GM23338 (cell line): ENCODE measurements at places on chromosomes 2 and 18. TPM values are rescaled to one million over a fixed set of nuclear protein-coding genes. Genes with fewer than 3 reads are reported as not detected.
A peak's percentile ranks its signal among the peaks of the same experiment; 100 is the strongest.

Gene KIF3C
- 14.9 and 16.7 TPM in 2 replicates for polyA plus RNA-seq

Gene SERPINE2
- 44.2 and 46.2 TPM in 2 replicates for polyA plus RNA-seq

DNA sequence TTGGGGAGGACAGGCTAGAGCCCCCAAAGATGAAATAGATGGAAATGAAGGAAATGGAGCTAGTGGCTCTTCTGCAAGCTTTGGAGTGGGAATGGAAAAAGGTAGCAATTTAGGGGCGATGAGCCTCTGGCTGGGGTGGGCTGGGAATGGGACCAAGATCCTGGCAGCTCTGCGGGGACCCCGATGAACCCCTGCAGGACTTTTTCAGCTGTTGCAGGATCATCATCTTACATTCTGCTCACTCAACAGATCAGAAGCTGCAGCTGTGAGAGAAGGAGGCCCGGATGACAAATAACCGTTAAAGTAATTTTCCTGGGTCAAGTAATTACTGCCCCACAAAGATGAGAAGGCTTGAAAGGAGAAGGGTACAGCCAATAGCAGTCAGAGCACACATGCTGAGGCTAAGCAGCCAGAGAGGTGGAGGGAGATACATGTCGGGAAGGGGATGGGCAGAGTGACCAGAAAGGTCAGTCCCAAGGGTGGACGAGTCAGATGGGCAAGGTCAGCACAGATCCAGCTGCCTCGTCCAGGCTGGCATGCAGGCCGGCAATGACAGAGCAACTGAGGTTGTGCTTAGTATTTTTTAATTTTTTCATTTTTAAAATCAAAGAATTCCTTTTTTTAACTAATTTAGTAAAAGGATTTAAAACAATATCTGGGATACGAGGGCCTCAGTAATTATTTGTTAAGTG, 245.0 kb upstream of the RAB6C start:
- no peak for DNase-seq

- no peak for DNase-seq
These were observed 375.1 kb upstream of the ID2 start for GRCh38 chr2:8306530-8307351.

GRCh38 chr2:147255812-147256211, 589.0 kb upstream of the ACVR2A start:
- DNase-seq, result no peak

GRCh38 chr18:55272510-55273243, 313.4 kb upstream of the CCDC68 start:
- DNase-seq, result no peak

DNA sequence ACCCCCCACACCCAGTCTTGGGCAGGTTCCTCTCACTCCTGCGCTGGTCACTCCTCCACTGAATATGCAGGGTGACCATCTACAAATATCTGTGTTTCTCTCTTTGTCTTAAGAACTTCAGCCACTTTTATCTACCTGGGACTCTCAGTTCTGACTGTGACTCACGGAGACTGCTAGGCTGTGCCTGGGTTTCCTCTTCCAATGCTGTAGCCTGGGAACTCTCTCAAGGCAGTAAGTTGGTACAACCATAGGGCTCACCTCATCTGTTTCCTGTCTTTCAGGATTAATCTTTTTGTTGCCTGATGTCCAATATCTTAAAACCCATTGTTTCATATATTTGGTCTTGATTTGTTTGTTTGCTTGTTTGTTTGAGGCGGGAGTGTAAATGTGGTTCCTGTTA, 47.2 kb upstream of the ZNF396 start:
- no peak for DNase-seq

GRCh38 chr2:3211256-3212060, 166.2 kb downstream of the EIPR1 start:
- no peak for DNase-seq

DNA sequence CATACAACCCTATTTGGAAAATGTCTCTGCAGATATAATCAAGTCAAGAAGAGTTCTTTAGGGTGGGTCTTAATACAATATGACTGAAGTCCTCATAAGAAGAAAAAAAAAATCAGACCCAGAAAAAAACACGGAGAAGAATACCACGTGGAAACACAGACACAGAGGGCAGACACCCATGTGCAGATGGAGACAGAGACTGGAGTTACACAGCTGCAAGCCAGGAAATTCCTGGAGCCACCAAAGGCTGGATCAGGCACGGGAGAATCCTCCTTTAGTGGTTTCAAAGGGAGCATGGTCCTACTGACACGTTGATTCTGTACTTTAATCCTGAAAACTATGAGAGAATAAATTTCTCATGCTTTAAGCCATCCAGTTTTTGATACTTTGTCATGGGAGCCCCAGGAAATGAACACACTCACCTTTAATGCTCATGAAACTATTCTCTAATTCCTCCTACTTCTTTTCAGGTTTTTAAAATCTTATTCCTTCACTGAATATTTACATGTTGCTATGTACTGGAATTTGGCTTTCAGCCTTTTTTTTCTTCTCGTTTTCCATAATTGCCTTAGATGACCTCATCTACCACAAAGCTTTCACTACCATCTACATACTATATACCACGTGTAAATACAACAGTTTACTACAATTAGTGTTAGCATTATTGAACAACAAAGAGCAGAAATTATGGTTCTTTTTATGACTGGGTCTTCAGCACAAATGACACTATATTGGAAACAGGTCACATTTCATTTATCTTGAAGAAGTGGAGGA, 529.1 kb downstream of the IRS1 start:
- no peak for DNase-seq

- DNase-seq, result no peak
These were observed 3.0 kb downstream of the LCLAT1 start for GRCh38 chr2:30450025-30450424.

DNA sequence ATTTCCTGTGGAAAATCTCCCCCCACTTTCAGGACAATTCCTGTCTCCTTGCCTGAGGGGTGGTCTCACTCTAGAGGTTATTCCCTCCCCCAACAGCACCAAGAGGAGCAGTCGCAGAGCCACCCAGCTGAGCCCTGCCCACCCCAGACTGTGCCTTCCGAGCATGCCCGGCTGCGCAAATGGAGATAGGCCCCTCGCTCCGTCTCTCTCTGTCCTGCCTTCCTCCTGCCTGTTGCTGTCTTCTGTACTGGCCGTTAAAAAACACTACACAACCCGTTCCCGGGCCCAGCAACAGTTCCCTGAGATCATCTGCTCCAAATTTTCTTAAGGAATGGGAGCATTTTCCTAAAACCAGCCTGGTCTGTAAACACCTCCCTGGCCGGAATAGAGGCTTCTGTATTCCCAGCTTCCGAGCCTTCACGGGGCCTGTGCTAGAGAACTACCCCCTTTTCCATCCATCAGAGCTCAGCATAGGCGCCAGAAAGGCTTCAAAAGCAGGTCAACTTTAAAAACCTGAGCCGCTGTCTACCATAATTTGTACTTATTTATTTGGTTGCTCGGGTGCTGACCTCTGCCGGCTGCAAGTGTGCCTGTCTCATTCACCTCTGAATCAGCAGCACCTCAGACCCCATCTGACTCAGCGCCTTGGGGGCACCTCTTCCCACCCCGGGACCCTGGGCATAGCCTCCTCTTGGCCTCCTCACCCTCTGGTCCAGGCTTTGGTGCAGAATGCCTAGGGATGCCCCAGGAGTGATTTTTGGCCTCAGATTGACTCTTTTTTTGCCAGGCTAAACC, 159.4 kb downstream of the PXDN start:
- DNase-seq, result no peak

GRCh38 chr2:23776021-23776420, 150.9 kb downstream of the ATAD2B start:
- no peak for DNase-seq

DNA sequence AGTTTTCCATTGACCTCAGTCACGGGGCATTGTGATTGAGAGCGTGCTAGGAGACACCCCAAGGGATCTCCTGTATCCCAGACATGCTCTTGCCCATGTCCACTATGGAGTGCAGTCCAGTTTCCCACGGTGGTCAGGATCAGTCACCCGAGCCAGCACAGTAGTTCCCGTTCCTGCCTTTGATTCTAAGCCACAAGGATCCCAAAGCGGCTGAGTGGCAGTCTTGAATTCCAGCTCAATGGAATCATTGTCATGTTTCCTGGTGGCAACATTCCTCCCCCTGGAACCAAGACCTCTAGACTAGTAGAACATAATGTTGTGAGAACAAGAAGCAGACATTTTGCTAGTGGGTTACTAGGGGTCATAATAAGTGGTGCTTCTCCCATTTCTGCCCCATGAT, 154.3 kb downstream of the SEPTIN10 start:
- DNase-seq, result no peak

DNA sequence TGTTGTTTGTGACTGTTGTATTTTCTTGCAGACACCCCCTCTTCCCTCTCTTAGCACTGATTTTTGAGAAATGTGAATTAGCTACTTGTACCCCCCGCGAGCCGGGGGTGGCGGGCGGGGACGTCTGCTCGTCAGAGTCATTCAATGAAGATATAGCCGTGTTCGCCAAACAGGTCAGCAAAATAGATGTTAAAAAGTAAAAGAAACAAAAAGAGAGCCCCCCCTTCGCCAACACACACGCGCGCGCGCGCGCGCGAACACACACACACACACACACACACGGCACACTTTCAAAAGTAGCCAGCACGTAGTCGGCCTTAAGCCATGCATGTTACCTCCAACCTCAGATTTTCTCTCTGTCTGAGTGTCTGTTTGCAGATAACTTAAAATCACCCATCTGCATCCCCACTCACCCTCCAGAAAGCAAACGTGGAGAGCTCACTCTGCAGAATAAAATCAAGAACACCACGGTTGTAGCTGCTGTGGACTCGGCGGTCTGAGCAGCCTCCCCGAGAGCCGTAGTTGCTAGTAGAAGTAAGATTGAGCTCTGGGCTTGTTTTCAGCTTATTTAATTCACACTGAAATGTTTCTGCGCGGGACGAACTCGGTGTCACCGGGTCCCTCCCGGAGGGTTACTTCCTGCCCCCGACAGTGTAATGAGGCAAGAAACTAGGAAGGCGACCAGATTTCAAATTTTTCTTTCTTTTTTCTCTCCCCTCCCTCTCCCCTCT, 5.1 kb downstream of the MEIS1 start:
- peak; percentile 30 for DNase-seq

DNA sequence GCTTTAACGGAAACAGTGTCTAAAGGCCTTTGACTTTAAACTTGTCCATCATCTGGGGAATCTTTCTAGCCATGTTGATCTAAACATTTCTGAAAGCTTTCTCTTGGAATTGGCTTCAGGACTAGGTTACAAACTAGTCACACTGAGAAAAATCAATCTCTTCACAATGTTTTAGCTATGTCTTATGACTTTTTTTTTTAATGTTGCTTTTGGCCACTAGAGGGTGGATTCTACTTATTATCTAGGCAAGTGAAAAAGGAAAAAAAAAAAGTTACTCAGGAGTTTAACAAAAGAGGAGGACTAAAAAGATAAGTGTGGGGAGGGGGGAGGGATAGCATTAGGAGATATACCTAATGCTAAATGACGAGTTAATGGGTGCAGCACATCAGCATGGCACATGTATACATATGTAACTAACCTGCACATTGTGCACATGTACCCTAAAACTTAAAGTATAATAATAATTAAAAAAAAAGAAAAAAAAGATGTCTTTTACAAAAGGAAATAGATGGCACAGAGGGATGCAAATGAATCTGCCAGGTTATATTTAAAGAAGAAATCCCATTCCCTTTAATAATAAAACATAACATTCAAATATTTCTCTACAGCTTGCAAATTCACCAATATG, 160.4 kb upstream of the PID1 start:
- peak; percentile 89 for DNase-seq

DNA sequence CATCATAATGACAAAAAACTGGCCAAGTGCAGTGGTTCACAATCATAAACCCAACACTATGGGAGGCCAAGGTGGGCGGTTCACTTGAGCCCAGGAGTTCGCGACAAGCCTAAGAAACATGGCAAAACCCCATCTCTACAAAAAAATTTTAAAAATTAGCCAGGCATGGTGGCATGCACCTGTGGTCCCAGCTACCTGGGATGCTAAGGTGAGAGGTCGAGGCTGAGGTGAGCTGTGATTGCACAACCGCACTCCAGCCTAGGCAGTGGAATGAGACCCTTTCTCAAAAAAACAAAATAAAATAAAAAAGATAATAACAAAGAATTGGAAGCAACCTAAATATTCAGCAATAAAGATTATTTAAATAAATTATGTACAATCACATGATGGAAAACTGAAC, 21.8 kb downstream of the PSTPIP2 start:
- no peak for DNase-seq

DNA sequence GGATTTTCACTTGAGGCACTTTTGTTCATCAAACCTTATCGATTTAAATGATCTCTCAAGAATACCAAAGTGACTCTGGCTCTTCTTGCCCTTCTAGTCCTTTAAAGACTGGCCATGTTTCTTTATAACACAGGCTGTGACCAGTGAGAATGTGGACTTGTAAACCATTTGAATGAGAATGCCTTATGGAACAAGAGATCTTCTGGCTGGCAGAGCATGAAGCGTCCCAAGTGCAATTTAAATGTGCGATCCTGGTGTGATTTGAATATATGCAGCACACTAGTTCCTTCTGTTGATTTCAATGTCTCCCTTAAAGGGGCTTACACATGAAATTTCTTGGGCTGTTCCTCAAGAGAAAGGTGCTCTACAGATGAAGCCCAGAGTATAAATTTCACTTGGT, 262.4 kb upstream of the CCDC68 start:
- DNase-seq, result peak; percentile 6

DNA sequence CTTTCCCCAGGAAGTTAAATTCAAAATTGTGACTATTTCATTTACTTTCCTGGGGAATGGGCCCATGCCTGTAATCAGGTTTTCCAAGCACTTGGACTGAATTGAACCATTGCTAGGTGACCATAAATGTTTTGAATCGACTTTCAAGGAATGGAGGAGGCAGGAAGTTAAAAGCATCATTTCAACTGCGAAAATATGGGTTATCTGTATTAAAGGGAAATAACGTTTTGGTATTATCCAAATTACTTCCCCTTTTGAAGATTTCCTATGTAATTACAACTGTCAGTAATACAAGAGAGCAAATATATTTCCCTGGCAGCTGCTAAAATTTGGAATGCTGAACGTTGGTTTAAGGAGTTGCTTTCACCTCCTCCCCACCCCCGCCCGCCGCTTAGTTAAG, 19.0 kb downstream of the PNO1 start:
- DNase-seq, result peak; percentile 13

GRCh38 chr2:133657591-133657990, 89.3 kb upstream of the NCKAP5 start:
- DNase-seq, result no peak

DNA sequence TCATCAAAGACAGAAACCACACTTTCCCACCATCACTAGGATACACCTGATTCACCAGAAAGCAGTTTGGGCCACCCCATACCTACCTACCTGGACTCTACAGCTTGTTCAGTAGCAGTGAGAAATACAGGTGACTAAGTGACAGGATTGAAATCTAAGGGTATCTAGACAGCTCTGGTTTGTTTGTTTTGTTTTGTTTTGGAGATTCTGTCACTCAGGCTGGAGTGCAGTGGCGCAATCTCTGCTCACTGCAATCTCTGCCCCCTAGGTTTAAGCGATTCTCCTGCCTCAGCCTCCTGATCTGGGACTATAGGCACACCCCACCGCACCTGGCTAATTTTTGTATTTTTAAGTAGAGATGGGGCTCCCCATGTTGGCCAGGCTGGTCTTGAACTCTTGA, 3.1 kb downstream of the TTC21B start:
- no peak for DNase-seq

- no peak for DNase-seq
These were observed 9.3 kb downstream of the PTH2R start for GRCh38 chr2:208415897-208416296.
